Activated naive CD4-positive, alpha-beta T cell treated with Interleukin-2 at 50 U/mL for 16 hours (primary cell): ENCODE measurements at places on chromosomes 5 and 9.
A peak's percentile ranks its signal among the peaks of the same experiment; 100 is the strongest.

GRCh38 chr5:55911784-55912653 is 60.9 kb downstream of the IL31RA start:
- no peak for DNase-seq

GRCh38 chr9:33227008-33227398 is 13.0 kb upstream of the SPINK4 start:
- DNase-seq: no peak

DNA sequence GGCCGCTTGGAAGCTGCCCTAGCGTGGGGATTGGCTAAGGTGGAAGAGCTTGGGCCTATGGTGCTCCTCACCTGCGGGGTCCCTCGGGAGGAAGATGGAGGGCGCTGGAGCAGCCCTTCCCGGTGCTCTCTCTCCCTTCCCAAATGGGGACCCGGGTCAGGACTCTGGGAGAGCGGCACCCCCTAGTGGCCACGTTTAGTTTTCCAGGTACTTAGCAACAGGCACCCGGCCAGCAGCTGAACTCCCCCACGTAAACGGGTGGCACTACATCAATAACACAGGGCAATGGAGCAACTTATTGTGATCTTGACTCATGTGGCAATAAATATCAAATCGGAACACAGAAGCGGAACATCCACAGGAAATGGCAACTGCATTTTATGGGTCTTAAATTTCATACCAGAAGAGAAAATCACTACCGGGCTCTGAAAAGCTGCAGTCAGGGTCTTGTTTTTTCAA is 316.6 kb downstream of the AGTPBP1 start:
- peak; percentile 12 for DNase-seq

DNA sequence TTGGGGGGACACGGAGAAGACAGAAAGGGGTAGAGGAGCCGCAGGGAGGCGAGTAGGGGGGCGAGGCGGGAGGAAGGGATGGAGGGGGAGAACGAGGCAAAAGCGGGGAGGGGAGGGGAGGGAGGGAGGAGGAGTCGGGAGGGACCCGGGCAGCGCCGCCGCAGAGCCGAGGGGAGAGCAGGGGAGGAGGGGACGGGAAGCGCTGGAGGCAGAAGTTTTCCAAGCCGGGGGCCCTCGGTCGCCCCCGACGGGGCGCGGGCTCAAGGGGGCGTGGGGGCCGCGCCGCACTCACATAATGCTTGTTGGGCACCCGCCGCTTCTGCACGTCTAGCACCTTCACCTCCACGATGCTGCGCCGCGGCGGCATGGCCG is 353 bp downstream of the SH3PXD2B start:
- no peak for DNase-seq
